Occipital lobe (tissue), 3 donors: ENCODE measurements at places on chromosomes 6 and 20. TPM values are rescaled to one million over a fixed set of nuclear protein-coding genes. Genes with fewer than 3 reads are reported as not detected.

DNA sequence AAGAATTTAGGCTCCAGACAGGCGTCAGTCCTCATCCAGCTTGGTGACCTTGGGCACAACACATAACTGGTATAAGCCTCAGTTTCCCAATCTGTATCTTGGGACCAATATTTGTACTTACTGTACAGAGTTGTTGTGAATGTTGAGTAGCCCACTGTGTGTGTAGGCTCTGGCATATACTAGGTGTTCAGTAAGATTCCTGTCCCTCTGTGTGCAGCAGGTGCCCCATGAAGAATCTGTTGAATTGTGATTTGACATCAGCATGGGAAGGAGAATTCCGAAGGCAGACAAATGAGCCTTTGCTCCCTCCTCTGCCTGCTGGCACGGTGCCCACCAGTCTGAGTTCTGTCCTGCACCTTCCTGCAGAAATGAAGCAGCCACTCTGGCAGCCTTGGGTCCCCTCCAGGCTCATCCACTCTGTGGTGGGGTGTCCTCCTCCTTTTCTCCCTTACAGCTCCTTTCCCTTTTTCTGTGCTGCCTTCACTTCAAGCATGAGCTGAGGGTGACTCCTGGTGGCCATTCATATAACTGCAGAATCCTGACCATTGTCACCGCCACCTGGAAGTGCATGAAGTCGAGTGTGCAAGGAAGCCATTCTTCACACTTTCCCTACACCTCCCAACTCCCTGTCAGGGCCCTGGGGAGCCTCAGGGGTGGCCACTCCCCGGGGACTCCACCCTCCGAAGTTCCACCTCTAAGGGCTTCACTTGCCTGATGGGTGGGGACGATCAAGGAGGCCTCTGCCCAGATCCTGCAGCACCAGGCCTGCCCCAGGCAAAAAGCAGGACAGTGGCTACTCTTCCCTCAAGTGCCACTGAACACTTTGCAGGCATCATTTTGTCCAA lies 48.2 kb downstream of the MRPL14 start:
- DNase-seq: no peak

DNA sequence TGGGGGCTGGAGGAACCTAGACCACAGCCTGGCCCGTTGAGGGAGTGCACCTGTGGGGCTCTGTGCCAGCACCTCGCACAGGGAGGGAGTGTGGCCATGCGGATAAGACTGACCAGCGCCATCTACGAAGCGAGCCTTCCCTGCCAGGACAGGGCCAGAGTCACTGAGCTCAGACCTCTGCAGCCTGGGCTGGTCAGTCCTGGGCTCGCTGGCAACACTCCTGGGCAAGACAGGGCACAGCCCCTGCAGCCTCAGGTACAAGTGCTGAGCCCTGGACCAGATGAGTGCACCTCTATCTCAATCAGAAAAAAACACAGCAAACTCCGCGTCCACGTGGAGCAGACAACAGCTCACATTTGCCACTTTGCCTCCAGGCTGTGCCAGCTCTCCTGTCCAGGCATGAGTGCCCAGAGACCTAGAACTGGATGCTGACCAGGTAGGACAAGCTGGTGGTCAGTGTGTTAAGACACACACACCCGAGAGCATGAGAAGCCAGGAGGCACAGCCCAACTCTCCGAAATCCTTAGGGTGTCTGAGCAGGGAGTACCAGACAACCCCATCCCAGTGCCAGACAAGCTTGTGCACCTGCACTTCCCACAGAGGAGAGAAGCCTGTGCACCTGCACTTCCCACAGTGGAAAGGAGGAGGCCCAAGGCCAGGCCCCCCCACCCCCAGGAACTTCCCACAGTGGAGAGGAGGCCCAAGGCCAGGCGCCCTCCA lies 4.9 kb downstream of the ARFRP1 start:
- DNase-seq: no peak

GRCh38 chr20:53527196-53527595 lies 66.4 kb downstream of the ZNF217 start:
- no peak for DNase-seq

- DNase-seq: peak; percentile 64
These were observed 1.4 kb upstream of the HIVEP1 start for GRCh38 chr6:12010635-12011275.

DNA sequence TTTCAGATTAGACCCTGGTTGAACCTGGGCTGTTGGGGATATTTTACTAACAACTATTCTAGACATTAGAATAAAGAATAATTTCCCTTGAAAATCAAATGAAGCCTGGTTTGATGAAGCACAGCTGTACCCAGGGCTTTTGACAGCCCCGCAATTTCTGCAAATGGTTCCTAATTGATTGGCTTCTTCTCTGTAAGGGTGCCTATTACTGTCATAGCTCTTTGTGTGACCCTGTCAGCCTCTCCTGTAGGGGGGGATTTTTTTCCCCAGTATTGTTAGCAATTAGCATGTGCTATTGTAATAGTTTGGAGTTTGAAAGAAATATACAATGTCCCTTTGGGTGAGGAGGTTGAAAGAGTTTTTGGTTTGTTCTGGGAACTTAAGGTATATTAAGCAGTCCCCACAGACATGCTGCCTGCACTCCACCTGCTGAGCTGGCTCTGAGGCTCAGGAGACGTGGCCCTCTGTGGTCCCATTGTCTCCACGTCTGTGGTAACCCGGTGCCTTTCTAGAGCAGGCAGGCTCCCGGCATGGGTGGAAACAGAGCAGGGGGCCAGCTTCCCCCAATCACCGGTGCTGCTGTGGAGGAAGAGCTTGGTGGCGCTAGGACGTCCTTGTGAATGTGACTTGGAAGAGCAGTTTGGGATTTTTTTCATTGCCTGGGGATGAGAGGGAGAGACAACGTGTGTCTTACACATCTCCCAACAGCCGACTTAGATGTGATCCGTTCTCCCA lies 47.3 kb upstream of the CLDN20 start:
- peak; percentile 26 for DNase-seq

DNA sequence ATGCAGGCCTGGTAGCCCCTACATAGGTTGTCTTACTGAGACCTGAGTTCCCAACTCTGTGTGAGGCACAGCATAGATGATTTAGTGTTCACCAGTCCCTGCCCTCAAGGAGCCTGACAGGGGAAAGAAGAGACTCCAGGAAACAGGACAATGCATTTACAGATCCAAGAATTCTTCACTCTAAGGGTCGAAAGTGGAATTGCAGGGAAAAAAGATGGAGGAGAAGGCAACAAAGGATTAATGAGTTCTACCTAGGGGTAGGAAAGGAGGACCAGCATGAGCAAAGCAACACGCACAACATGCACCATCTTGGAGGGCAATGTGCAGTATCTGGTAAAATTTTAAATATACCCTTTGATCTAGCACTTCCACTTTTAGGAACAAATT lies 5.9 kb downstream of the SPAG4 start:
- DNase-seq: no peak

DNA sequence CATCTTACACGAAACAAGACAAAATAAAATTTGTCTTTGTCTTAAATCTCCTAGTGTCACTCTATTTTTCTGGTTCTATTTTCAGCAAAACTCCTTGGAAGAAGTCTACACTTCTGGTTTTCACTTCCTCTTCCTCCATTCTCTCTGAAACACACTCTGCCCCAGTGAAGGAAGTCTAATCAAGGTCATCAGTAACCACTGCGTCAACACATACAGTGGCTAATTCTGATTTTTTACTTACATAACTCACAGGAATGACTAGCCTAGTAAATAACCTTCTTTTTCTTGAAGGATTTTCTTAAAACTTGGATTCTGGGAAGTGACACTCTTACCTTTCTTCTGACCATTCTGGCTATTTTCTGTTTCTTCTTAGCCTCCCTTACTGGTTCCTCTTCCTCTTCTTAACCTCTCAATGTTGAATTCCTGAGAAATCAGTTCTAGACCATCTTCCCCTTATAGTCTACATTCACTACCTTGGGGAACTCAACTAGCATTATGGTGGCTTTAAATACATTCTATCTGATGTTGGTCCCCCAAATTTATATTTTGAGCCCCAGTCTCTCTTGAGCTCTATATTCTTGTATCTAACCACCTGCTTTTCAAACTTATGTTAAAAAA lies 37.5 kb downstream of the AIG1 start:
- DNase-seq: no peak

- no peak for DNase-seq
These were observed 586.0 kb upstream of the CHD6 start for GRCh38 chr20:42204109-42204660.

GRCh38 chr6:13011612-13012146 lies 295.1 kb downstream of the PHACTR1 start:
- no peak for DNase-seq

DNA sequence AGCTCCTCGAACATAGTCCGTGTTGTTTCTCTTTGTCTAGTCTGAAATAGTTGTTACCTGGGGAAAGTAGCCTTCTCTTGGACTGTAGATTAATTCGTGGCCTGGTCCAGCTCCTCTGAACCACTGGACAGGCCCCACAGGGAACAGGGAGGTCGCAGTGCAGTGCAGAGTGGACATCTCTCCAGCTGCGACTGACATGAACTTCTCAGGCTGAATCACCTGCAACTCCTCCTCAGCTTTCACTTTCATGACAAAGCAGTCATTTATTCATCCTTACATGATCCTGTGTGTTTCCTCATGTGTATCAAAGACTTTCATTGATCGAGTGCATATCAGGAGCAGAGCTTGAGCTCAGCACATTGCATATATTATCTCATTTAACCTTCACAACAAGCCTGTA lies 19.1 kb upstream of the SIRPG start:
- no peak for DNase-seq

GRCh38 chr20:35690265-35690664 lies 8.9 kb downstream of the NFS1 start:
- no peak for DNase-seq

DNA sequence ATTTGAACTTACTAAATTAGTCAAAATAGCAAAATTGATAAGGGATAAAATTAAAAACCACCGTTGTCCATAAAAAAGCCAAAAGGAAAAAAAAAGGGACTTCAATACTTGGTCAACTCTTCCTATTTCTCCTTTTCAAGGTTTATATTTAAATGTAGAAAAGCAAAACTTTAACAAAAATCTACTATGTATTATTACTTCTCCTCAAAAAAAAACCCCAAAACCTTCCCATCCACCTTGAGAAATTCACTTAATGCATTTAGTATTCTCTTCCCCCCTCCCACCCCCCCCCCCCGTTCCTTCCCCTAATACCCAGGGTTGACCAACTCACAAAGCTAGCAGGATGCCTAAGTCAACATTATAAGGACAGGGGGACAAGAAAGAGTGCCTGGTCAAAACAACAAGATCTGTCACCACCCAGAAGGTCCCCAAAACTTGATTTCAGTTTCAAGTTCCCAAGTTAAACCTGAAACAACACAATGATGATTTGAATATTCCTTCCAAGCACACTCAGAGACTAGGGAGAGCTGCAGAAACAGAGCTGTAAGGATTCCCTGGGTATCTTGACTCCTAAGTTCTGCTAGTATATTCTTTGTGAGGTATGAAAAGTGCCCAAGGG lies 14.6 kb downstream of the GMDS start:
- DNase-seq: no peak

DNA sequence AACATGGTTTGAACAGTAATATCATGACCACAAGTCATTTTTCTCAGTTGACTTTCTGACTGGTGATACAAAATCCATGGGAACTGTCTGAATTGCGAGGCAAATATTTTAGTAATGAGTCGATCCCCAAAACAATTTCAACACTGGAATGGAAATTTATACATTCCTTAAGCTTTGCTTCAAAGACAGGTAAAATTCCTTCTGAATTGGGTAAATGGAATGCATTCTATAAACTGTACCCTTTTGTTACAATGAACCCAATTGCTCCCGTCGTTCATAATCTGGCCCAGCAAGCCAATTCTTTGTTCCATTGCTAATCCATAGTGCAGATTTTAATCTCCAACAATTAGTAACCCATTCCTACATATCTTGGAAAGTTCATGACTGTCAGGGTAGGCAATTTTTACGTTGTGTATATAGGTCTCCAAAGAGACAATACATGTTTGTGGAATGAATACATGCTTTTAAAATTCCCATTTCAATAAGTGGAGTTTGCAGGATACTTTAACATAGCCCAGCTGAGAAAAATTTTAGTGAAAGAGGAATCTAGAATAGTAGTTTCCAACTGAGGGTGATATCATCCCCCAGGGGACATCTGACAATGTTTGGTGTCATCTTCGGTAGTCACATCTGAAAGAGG lies 32.7 kb downstream of the CYP24A1 start:
- no peak for DNase-seq

GRCh38 chr6:158413814-158414565 lies 101.7 kb downstream of the TULP4 start:
- DNase-seq: no peak

The ABHD16B gene
- not detected for total RNA-seq

The ADAM33 gene
- total RNA-seq: 3.6 TPM

The TMC2 gene
- total RNA-seq: 1.7 TPM

The CPXM1 gene
- total RNA-seq: 7.8 TPM

The GSTA1 gene
- 0.31 TPM for total RNA-seq

The FUCA2 gene
- total RNA-seq: 13.4 TPM
